Activated CD4-positive, alpha-beta T cell treated with anti-CD3 and anti-CD28 coated beads, Interleukin-10, Interleukin-2, amounts not matched to agents 100 ng/mL and 50 ng/mL, durations not matched to agents 16 hours and 8 hours (primary cell): ENCODE measurements at places on chromosomes 3 and 15.
A peak's percentile ranks its signal among the peaks of the same experiment; 100 is the strongest.

DNA sequence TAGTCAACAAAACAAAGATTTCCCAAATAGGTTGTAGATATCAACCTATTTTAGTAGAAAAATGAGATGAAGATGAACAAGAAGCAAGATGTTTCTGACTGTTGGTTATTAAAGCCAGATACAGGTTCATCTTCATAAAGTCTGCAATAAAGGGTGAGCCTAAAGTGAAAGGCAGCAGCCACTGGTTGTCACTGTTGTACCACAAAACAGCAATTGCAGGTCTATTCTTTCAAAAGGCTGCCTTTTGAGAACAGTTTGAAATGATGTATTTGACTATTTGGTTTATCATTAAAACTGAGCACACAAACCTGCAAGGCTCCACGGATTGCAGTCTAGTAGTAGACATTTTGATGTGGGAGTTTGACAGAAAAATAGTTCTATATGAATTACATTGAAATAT is 543.4 kb downstream of the GBE1 start:
- no peak for DNase-seq

DNA sequence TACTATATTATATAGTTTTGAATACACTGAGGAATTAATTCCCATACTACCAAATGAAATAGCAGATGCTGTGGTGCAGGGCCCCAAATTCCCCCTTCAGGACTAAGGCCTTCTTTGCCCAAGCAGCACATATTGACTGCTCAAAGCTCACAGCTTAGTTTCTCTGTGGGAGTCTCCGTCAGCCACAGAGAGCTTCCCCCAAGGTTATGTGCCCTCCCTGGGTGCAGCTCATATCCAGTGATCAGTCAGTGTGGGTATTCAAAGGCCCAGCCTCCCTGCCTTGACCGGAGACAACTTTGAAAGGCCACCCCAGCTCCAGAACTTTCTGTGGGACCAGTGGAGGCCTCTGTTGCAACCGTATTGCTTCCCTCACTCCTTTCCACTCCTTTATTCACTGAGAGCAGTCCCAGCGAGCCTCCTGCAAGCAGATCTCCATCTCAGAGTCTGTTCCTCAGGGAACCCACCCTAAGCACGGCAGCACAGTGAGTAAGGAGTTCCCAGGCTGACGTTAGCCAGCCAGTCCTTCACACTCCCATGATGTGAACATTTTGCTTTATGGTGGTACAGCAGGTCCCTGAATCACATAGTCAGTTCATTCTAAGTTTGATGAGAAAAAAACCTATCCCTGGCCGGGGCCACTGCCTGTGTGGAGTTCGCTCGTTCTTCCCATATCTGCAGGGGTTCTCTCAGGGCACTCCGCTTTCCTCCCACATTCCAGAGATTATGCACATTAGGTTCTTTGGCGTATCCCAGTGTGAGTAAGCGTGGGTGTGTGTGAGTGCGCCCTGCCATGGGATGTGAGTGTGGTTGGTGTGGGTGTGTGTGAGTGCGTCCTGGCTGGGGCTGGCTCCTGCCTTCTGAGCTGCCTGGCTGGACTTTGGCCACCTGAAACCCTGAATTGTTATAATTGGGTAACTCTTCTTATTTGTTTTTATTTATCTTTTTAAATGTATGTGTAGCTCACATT is 64.4 kb upstream of the PPARG start:
- DNase-seq, result no peak

- peak; percentile 59 for DNase-seq
Observed at GRCh38 chr15:70142072-70142321, 44.3 kb upstream of the TLE3 start.

GRCh38 chr3:83816653-83817052 is 1142.1 kb upstream of the CADM2 start:
- DNase-seq, result no peak

DNA sequence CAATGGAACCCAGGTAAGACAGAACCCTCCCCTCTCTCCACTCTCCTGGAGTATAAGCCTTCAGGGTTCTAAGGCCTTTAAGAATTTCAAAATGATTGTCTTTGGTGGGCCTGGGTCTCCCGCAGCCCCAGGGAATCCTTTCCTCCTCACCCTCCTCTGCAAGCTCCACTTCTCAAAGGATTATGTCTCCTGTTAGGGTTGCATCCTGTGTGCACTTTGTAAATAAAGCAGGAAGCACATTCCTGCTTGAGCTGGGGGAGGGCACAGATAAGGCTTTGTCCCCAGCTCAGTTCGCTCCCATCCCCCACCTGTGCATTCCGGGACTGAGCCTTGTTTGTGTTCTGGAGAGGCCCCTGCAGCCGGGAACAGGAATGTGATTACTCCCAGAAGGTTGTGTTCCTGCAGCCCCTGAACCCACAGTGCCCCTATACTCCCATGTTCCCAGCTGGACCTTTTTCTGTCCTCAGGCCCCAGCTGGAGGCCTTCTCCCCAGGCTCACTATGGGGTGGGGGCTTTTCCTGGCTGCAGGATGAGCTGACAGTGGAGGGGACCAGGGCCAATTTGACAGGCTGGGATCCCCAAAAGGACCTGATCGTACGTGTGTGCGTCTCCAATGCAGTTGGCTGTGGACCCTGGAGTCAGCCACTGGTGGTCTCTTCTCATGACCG is 9.5 kb downstream of the TYRO3 start:
- no peak for DNase-seq

- no peak for DNase-seq
Observed at GRCh38 chr15:37093480-37094332, 6.6 kb downstream of the MEIS2 start.

- no peak for DNase-seq
Observed at GRCh38 chr3:33050071-33050653, 46.8 kb downstream of the GLB1 start.

- no peak for DNase-seq
Observed at GRCh38 chr15:62977952-62978811, 64.4 kb upstream of the TPM1 start.

GRCh38 chr3:142929890-142930289 is 33.6 kb downstream of the PAQR9 start:
- no peak for DNase-seq

DNA sequence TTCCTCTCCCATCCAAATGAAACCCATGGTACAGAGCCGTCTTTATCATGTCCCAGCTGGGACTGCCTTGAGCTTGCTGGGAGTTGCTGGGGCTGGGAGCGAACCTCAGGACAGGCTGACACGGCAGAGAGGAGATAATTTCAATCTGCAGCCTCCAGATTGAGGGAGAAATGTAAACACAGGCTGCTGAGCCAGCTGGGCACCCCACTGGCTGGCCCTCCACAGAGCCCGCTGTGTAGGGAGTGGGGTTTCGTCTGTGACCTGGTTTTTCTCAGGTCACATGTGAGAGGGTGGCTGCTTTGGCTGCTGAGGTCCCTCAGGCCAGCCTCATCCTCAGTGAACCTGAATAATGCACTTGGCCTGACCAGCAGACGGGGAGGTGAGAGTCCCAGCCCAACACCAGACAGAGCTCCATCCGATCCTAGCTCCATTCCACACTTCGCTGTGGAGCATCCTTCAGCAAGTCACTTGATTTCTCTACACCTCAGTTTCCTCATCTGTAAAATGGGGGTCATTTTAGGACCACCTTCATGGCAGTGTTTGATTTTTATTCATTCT is 121.6 kb upstream of the MRPS22 start:
- DNase-seq, result no peak

- DNase-seq, result no peak
Observed at GRCh38 chr3:31960793-31961431, 20.1 kb downstream of the OSBPL10 start.

DNA sequence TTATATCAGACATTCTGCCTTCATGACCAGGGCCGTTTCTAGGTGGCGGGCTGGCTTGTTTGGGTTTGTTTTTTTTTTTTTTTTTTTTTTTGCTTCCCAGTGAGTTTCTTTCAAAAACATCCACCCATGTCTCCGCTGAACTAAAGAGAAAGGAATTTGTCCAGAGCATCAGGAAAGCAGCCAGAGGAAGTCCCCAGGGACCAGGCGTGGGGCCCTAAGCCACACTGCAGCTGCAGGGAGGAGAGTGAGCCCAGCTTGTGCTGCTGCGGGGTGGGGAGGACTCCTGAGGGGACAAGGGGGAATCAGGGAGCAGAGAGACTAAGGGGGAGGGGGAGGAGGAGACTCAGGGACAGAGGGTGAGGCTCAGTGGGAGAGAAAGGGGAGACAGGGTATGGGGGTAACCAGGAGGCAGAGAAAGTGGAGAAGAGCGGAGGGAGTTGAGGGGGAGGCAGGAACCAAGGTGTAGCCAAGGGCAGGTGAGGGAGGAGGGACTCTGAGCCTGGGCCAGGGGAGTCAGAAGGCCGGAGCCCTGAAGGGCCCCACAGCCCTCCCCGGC is 49.5 kb downstream of the CYP11A1 start:
- DNase-seq, result no peak

DNA sequence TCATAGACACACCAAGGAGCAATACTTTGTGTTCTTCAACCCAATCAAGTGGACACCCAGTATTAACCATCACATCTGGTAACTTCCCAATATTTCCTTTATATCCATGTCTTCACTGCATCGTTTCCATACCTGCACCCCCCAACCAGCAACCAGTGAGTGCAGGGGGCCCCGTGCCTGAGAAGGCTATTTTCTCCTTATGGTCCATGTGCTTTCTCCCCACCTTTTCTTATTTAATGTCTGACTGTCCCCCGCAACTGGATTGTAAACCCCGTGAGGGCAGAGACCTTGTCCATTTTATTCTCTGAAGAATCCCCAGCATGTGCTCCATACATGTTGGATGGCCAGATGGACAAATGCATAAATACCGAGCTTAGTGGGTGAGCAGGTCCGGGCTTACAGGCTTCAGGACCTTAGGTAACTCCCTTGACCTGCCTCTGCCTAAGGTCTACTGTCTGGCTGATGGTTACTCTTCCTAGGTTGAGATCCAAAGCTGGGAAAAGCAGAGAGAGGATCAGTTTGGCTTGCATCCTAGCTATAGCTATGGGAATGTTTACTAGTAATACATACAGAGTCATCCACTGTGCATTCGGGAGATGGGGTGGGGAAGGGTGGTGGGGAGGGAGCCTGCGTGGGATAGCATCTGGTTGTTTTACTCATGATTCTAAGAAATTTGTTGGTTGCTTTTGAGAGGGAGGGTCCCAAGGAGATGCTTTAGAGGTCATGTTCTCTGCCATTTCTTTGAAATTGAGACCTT is 41.5 kb downstream of the PXYLP1 start:
- DNase-seq, result no peak

GRCh38 chr3:195042743-195043606 is 228.0 kb downstream of the XXYLT1 start:
- DNase-seq, result no peak

- DNase-seq, result no peak
Observed at GRCh38 chr3:88863196-88863595, 244.2 kb upstream of the EPHA3 start.

DNA sequence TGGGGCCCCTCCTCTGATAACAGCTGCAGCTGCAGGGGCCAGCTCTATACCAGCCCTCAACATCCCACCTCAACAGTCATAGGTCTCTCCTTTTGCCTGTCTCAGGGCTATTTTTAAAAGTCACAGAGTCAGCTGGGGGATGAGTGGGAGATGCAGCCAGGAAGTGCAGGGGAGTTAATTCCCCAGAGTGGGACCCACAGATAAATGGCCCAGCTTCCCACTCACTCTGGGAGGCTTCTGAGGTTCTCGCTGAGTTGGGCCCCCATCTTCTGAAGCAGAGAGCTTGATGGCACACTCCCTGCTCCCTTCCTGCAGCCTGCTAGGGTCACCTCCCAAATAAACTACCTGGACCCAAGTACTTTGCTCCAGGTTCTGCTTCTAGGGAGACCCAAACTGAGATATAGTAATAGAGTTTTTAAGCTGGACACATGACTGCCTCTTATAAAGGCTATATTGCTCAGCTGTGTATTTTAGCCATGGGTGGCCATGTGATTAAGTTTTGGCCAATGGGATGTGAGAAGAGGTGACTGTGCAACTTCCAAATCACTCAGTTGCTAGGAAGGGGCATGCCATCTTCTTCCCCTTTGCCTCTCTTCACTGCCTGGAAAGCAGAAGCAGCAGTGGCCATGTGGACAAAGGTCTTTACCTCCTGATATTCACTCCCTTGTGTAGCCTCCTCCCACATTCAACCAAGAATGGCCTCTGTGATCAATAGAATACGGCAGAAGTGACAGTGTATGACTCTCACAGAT is 15.5 kb upstream of the VIPR1 start:
- no peak for DNase-seq

GRCh38 chr15:88385078-88385700 is 82.0 kb downstream of the MRPL46 start:
- DNase-seq, result peak; percentile 82

- no peak for DNase-seq
Observed at GRCh38 chr3:25403968-25404367, 24.1 kb upstream of the RARB start.

- DNase-seq, result no peak
Observed at GRCh38 chr15:43899928-43900327, 73.1 kb downstream of the WDR76 start.

DNA sequence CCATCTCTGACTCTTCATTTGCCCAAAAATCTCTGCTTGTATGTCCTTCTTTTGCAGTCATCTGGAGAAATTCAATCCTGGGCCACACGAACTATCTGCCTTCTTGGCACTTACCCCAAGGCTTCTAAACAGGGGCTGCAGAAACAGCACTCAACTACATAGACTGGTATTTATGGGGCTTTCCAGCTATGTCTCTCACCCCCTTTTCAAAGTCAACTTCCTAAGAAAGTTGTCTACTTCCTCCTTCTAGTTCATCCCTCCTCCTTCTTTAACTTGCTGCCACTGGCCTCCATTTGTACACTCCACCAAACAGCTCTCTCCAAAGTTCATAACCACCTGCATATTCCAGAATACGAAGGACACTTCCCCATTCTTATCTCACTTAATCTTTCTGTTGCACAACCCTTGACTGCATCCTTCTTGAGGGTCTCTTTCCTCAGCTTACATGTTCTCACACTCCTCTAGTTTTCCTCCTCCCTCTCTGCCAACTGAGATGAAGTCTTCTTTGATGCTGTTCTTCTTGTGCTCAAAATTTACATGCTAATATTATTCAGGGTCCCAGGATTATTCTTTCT is 55.2 kb downstream of the PLD1 start:
- no peak for DNase-seq

GRCh38 chr3:45612918-45613602 is 18.5 kb downstream of the LIMD1 start:
- DNase-seq, result no peak

DNA sequence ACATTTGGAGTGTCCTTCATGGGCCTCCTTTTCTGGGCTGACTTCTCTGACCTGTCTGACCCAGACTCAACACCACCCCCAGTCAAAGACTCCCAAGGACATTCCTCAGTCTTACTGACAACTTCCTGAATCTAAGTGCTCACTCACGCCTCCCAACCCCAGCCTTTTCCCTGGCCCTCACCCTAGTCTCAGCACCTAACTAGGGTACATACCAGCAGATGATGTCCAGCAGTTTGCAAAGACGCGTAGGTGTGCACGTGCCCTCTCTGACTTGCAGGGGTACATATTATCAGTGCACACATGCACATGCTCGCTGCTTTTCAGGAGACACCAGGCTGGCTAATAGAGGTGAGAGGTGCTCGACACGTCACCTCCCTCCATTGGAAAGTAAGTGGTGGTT is 38.7 kb upstream of the SLCO2A1 start:
- no peak for DNase-seq

GRCh38 chr3:196788528-196788927 is 48.9 kb downstream of the PAK2 start:
- no peak for DNase-seq
